Mesothelial cell of epicardium (in vitro differentiated cells): ENCODE measurements at places on chromosomes 16 and 17.
A peak's percentile ranks its signal among the peaks of the same experiment; 100 is the strongest.

GRCh38 chr16:50526249-50526648 is 21.9 kb upstream of the NKD1 start:
- DNase-seq = peak; percentile 29

DNA sequence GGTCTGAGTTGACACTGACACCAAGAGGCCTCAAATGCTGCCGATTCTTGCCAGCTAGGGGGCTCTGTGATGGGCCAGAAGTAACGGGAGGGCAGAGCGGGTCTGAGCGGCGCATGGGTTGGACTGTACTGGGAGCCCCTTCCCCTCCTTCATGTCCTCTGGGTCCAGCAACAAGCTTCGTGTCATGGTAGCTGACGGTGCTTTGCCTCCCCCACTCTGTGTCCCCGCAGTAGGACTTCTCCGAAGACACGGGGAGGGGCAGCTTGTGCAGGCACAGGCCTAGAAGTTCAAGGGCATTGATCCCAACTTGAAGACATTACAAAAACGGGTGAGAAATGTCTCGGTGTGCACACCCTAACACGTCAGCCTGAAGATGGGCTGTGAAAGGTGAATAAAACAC is 39.8 kb upstream of the DNAH17 start:
- no peak for DNase-seq

DNA sequence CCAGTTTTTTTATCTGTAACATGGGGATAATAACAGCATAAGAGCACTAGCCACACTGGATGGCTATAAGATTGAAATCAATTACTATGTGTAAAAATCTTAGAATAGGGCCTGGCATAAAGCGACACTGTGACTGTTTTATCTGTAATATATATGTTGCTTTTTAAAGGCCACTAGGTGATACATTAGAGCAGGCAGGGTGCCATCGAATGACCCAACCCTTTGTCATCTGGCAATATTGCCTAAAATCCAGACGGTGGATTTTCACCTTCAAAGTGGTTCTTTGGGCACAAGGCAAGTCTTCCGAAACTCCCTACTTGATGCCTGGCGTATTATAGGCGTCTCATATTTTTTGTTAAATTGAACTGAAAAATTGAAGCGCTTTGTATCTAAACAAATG is 69.1 kb downstream of the PRKCA start:
- DNase-seq = no peak

DNA sequence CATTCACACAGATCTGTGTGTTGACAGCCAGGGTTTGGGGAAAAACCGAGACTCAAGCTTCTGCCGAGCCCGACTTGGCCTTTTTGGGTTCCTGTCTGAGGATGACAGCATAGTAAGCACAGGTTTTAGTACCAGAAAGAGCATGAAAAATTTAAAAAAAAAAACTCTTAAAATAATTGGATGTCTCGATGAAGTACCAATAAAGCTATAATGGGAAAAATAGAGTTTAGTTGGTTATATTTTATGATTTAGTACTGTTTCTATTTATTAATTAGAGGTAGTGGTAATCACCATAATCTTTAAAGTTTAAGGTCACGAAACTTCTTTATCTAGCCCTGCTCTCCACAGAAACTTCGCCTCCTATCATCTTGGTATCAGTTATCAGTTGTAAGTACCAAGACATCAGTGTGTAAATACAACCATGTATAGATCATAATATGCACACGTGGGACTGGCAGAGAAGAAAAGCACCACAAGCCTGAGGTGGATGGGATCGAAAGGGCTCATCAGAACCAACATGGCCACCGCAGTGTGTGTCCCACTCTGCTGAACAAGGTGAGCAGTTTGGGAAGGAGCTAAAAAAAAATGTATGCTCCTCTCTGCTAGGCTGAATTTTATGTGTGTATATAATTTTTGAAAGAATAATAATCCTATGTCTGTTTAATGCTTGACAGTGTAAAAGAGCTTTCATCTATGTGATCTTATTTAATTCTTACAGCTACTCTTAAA is 14.4 kb upstream of the EEF2K start:
- no peak for DNase-seq

- no peak for DNase-seq
Measured at GRCh38 chr16:67490335-67491096, 7.2 kb upstream of the AGRP start.

- DNase-seq = no peak
Measured at GRCh38 chr16:6753553-6753952, 579.1 kb upstream of the RBFOX1 start.

- no peak for DNase-seq
Measured at GRCh38 chr17:67974598-67975066, 21.6 kb downstream of the C17orf58 start.

DNA sequence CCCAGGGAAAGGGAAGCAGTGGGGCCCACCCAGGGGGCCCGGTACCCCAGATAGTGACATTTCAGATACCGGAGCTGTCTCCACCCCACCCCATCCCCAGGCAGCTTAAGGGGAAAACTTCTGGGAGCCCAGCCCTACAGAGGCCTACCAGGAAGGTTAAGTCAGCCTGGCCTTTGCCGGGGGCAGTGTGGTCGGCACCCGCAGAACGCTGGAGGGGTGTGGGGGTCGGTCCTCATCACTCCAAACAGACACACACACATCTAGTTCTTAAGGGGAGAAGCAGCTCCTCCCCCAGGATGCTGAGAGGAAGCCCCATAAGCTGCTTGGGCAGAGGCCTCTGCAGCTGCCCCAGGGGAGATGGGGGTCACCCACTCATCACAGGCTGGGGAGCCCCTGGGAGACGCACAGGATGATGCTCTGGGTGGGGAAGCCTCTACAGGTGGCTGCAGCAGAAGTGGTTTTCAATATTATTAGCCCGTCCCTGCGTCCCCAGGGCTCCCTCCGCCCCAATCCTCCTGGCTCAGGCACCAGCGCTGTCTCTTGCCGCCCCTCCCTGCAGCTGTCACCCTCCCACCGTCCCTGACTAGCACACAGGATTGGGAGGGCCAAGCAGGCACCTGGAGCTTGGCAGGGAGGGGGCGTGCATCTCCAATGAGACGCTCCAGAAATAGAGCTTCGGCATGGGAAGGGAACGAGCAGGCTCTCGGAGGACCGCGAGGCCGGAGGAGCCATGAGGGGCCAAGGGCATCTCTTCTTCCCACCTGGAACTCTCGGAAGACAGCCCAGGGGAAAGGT is 1.4 kb upstream of the ABR start:
- no peak for DNase-seq

- no peak for DNase-seq
Measured at GRCh38 chr16:67432506-67432890, 1.6 kb downstream of the HSD11B2 start.

- DNase-seq = no peak
Measured at GRCh38 chr17:50845240-50846147, 10.1 kb downstream of the WFIKKN2 start.

- no peak for DNase-seq
Measured at GRCh38 chr16:48478393-48478792, 93.2 kb upstream of the SIAH1 start.

- no peak for DNase-seq
Measured at GRCh38 chr16:89862732-89863131, 10.7 kb upstream of the TCF25 start.

- DNase-seq = no peak
Measured at GRCh38 chr16:70483426-70483825, 29.0 kb downstream of the FCSK start.

DNA sequence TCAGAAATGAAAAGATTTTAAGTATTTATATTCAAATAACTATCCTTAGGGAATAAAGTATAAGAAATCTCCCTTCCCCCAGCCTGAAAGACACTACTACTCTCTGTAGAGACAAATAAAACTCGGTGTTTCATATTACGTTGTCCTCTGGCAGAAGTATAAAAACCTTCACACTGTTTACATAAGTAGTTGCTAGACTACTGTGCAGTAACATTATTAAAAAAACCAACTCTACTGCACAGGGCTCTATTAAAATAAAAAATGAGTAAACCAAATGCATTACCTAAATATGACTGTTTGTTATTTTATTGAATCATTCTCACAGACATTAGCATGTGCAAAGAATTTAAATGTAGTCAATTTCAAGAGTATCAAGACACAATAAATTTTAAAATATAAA is 67.4 kb downstream of the MED13 start:
- no peak for DNase-seq

GRCh38 chr16:82761858-82762257 is 135.1 kb downstream of the CDH13 start:
- DNase-seq = no peak

GRCh38 chr17:58993311-58993710 is 113.4 kb downstream of the TRIM37 start:
- DNase-seq = no peak

GRCh38 chr17:80847496-80848230 is 144.0 kb upstream of the CHMP6 start:
- DNase-seq = no peak

GRCh38 chr16:15435216-15435864 is 952 bp downstream of the BMERB1 start:
- DNase-seq = no peak

DNA sequence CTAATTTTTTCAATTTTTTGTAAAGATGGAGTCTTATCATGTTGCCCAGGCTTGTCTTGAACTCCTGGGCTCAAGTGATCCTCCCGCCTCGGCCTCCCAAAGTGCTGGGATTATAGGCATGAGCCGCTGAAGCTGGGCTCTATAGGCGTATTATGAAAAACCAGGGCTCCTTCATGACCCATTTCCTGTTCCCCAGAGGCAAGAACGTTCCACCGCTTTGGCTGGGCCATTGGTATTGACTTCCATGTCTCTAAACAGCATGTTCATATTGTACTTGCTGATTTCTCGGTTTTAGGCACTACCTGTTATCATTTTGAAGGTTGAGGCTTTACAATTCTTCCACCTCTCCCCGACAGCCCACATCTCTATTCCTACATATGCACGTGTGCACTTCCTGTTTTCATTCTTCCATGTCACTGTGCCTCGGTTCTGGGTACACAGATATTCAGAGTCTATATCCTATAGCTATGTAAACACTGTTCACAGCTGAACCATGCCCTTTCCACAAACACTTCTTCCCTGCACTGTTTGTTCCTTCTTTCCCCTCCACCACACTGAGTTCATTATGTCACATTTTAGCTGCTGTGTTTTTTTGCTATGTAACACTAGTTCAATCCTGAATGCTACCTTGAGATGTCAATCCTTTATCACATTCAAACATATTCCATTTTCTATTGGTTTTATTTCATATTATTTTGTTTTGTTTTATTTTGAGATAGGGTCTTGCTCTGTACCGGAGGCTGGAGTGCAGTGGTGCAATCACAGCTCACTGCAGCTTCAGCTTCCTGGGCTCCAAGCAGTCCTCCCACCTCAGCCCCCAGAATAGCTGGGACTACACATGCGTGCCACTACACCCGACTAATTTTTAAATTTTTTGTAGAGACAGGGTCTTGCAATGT is 16.8 kb upstream of the MAPK3 start:
- no peak for DNase-seq

GRCh38 chr16:4372001-4372577 is 441 bp downstream of the VASN start:
- DNase-seq = no peak

DNA sequence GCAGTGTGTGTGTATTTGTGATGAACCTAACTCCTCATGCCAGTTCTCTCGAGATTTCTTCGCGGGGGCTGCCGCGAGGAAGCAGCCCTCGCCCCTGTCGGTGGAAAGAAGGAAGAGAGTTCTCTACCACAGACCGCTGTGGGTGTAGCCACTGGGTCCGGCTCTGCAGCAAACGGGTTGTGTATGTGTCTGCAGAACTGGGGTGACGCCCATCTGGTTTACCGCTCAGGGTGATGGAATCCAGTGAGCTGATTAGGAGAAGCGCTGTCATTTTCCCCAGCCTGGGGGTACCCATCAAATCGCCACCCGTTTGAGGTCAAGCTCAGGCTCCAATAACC is 7.7 kb downstream of the CORO6 start:
- DNase-seq = no peak

DNA sequence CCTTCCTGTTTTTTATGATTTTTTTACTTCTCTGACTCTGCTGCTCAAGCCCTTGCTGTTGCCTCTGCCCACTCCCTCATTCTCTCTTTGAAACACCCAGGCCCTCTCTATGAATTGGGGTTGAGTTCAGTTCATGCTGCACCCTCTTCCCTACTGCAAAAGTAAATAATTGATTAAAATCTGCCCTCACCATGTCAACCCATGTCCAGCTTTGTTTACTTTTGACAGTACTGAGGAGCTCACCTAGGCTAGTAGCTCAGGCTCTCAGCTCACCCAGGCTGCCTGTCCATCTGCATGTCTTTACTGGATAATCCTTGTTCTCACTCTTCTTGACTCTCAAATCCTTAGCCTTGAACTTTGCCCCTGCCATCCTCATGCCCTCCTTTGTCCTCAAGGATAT is 95.2 kb downstream of the SPACA3 start:
- no peak for DNase-seq

- no peak for DNase-seq
Measured at GRCh38 chr17:59416184-59416583, 84.7 kb downstream of the YPEL2 start.

DNA sequence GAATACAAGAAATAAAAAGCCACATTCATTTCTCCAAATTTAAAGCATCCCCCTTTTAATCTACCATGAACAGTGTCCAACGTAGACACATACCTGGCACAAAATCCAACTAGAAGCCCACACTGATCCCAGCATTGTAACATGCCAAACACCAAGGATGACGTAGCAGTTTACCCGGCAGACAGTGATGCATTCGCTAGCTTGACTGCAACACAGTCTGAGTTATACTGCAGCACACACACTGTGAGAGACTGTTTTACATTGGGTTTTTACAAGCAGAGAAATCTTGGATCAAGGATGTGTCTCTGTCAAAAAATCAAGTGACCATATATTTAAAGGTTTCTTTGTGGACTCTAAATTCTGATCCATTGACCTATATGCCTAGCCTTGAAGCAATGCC is 74.5 kb upstream of the C17orf78 start:
- no peak for DNase-seq

GRCh38 chr16:4241258-4241927 is 487 bp downstream of the SRL start:
- DNase-seq = no peak

- DNase-seq = no peak
Measured at GRCh38 chr17:68289936-68290267, 1.0 kb downstream of the SLC16A6 start.

DNA sequence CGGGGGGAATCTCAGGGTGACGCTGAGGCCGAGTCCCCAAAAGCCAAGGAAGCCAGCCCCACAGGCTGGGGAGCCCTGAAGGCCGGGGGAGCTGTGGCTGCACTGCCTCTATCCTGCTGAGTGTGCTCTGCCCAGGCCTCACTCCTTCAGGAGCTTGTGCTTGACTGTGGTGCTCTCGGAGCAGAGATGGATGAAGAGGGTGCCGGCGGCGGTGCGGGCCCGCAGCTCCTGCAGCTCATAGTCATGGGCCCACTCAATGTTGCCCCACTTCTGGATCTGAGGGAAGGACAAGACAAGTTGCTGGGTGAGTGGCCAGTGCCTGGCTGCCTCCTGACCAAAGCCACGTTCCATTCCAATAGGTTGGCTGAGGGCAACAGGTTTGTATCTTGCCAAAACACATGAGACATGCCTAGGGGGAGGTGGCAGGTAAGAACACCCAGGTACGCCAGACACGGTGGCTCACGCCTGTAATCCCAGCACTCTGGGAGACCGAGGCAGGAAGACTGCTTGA is 20.5 kb downstream of the ATPAF2 start:
- DNase-seq = no peak

GRCh38 chr16:52465711-52466267 is 81.2 kb downstream of the TOX3 start:
- DNase-seq = no peak

- DNase-seq = no peak
Measured at GRCh38 chr17:2400474-2400866, 390 bp downstream of the MNT start.

GRCh38 chr17:55086635-55087058 is 118.1 kb downstream of the STXBP4 start:
- DNase-seq = no peak

- no peak for DNase-seq
Measured at GRCh38 chr17:31538080-31538762, 146.7 kb downstream of the RAB11FIP4 start.

GRCh38 chr17:34177642-34178041 is 77.4 kb upstream of the CCL2 start:
- DNase-seq = no peak
